ENCODE measurements at places on chromosomes 7 and 10. TPM values are rescaled to one million over a fixed set of nuclear protein-coding genes. Genes with fewer than 3 reads are reported as not detected.

The EFCAB10 gene
- not detected for total RNA-seq

The ACTL6B gene
- not detected for total RNA-seq

The PSD gene
- total RNA-seq = 10.4 TPM

The TMEM176B gene
- not detected for total RNA-seq

The CCDC3 gene
- total RNA-seq = not detected

DNA sequence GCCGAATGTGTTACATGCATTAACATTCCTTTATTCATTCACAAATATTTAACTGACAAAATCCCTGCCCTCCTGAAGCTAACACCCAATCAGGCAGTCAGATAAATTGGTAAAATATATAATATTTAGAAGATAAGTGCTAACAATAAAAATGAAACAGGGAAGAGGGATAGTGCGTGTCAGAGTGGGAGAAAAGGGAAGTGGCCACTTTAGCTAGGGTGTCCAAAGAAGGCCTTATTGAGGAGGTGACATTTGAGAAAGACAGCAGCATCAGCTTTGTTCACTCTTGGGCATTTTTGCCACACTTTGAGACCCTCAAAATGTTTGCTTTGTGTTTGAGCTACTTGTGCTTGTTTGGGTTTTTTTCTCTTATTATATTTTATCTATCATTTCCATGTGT is 317.8 kb downstream of the SNX13 start:
- no peak overlapping the region for H3K27ac ChIP-seq
- no peak for DNase-seq
- H3K4me3 ChIP-seq = no peak overlapping the region
- H3K4me1 ChIP-seq = no peaks in the 10 kb centered on the region
- peaks cover 2% of the 10 kb centered on the region for H3K27me3 ChIP-seq

GRCh38 chr10:697097-697875 is 7.8 kb upstream of the DIP2C start:
- no peaks in the 10 kb centered on the region for H3K36me3 ChIP-seq
- H3K4me3 ChIP-seq = no peak overlapping the region
- no peaks in the 10 kb centered on the region for H3K4me1 ChIP-seq
- H3K27ac ChIP-seq = no peak overlapping the region

- H3K4me3 ChIP-seq = no peak overlapping the region
- peak overlapping the region; percentile 55 for H3K27ac ChIP-seq
- DNase-seq = no peak
- H3K4me1 ChIP-seq = no peaks in the 10 kb centered on the region
- peaks cover 47% of the 10 kb centered on the region for H3K36me3 ChIP-seq
These were observed 18.2 kb upstream of the STMP1 start for GRCh38 chr7:135644154-135644553.

GRCh38 chr7:140617081-140617480 is 23.5 kb downstream of the DENND2A start:
- DNase-seq = no peak
- H3K36me3 ChIP-seq = no peaks in the 10 kb centered on the region
- no peaks in the 10 kb centered on the region for H3K4me1 ChIP-seq
- no peak overlapping the region for H3K4me3 ChIP-seq
- no peaks in the 10 kb centered on the region for H3K27me3 ChIP-seq

- no peak for DNase-seq
- no peak overlapping the region for H3K27ac ChIP-seq
- no peak overlapping the region for H3K4me3 ChIP-seq
- no peaks in the 10 kb centered on the region for H3K36me3 ChIP-seq
- no peaks in the 10 kb centered on the region for H3K27me3 ChIP-seq
These were observed 61.8 kb upstream of the DOCK1 start for GRCh38 chr10:126843299-126843934.

- peaks cover 2% of the 10 kb centered on the region for H3K36me3 ChIP-seq
- no peaks in the 10 kb centered on the region for H3K27me3 ChIP-seq
- H3K4me3 ChIP-seq = no peak overlapping the region
- H3K4me1 ChIP-seq = peaks cover 33% of the 10 kb centered on the region
- DNase-seq = peak; percentile 36
- no peak overlapping the region for H3K27ac ChIP-seq
These were observed 163.8 kb downstream of the ELMO1 start for GRCh38 chr7:37284805-37285231.

- peaks cover 4% of the 10 kb centered on the region for H3K27me3 ChIP-seq
- DNase-seq = no peak
- H3K4me3 ChIP-seq = no peak overlapping the region
- no peaks in the 10 kb centered on the region for H3K4me1 ChIP-seq
- no peak overlapping the region for H3K27ac ChIP-seq
- no peaks in the 10 kb centered on the region for H3K36me3 ChIP-seq
These were observed 45.5 kb upstream of the CCDC3 start for GRCh38 chr10:13046851-13047528.

GRCh38 chr7:8590791-8591190 is 157.4 kb downstream of the NXPH1 start:
- H3K27ac ChIP-seq = no peak overlapping the region
- no peaks in the 10 kb centered on the region for H3K36me3 ChIP-seq
- no peak overlapping the region for H3K4me3 ChIP-seq
- no peaks in the 10 kb centered on the region for H3K27me3 ChIP-seq
- DNase-seq = no peak

GRCh38 chr7:151729521-151729921 is 147.4 kb downstream of the PRKAG2 start:
- H3K27me3 ChIP-seq = no peaks in the 10 kb centered on the region
- no peaks in the 10 kb centered on the region for H3K36me3 ChIP-seq
- H3K4me1 ChIP-seq = peaks cover 24% of the 10 kb centered on the region

- H3K4me3 ChIP-seq = no peak overlapping the region
- no peaks in the 10 kb centered on the region for H3K4me1 ChIP-seq
- DNase-seq = no peak
- no peaks in the 10 kb centered on the region for H3K36me3 ChIP-seq
These were observed 105.8 kb downstream of the BMPER start for GRCh38 chr7:34011017-34011695.

GRCh38 chr7:138625084-138625848 is 75.9 kb downstream of the SVOPL start:
- peaks cover 45% of the 10 kb centered on the region for H3K4me1 ChIP-seq
- peak overlapping the region; percentile 92 for H3K27ac ChIP-seq
- DNase-seq = no peak
- peak overlapping the region; percentile 47 for H3K4me3 ChIP-seq

DNA sequence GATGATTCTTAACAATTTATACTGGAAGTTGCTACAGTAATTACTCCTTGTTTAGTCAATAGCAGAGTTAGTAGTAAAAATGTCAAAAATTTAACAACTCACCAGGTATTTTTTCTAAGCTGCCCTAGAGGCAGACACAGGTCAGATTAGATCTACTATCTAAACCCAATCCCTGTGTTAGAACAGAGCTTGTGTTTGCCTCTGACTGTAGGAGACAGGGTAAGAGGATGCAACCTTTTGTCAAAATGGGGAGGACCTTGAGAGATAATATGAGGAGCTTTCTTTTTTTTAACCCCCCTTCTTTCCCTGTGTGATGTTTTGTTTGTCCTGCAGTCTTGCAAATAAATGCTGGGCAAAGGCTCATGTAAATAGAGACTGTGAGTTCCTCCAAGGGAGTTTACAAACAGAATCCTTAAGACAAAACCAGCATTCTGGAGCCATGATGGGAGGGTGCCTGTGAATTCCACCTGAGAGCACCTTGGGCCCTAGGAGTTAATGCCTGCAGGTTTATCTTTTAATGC is 353.1 kb downstream of the GATA3 start:
- no peak overlapping the region for H3K27ac ChIP-seq
- peaks cover 46% of the 10 kb centered on the region for H3K4me1 ChIP-seq
- no peak overlapping the region for H3K4me3 ChIP-seq

All from activated CD8-positive, alpha-beta T cell treated with anti-CD3 and anti-CD28 coated beads for 36 hours (primary cell).